Transverse colon (tissue), 4 donors: ENCODE measurements at places on chromosomes 3 and 15. TPM values are rescaled to one million over a fixed set of nuclear protein-coding genes. Genes with fewer than 3 reads are reported as not detected.
A peak's percentile ranks its signal among the peaks of the same experiment; 100 is the strongest.

Gene LRRN1
- total RNA-seq = 0.55 TPM

Gene MYO1E
- total RNA-seq = 388 TPM

- DNase-seq = no peak
These were observed 439.8 kb upstream of the ARRDC4 start for GRCh38 chr15:97520689-97521088.

Gene CYP1A2
- not detected for total RNA-seq

- peak; percentile 29 for DNase-seq
These were observed 1.1 kb upstream of the PLCH1 start for GRCh38 chr3:155745795-155746550.

Gene RSRC1
- total RNA-seq = 65.1 TPM
